ENCODE measurements at places on chromosomes 5 and 9.

DNA sequence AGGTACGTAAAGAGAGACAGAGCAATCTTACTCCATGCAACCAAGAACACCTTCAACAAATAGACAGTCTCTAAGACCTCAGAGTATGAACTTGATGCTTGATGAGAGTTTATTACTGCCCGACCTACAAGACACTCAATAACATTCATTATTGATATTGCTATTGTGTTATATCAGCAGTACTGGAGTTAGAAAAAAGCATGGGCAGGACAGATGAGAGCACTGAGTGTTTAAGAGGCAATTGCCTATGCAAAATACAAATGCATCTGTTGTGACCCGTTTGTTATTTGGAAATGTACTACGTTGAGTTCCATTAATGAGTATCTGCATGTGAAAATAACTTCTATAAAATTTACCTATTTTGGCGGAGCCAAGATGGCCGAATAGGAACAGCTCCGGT, 8.1 kb upstream of the MARCOL start:
- no peak for DNase-seq

- no peak for DNase-seq
Observed at GRCh38 chr5:174623433-174624019, 100.9 kb upstream of the MSX2 start.

- DNase-seq = no peak
Observed at GRCh38 chr9:123447934-123448646, 92.1 kb downstream of the CRB2 start.

GRCh38 chr5:124576848-124577409, 169.5 kb downstream of the ZNF608 start:
- peak; percentile 26 for DNase-seq

GRCh38 chr9:129201866-129202265, 23.8 kb upstream of the IER5L start:
- no peak for DNase-seq

GRCh38 chr5:137389042-137389441, 110.1 kb downstream of the SPOCK1 start:
- no peak for DNase-seq

GRCh38 chr5:44640945-44641456, 167.7 kb upstream of the MRPS30 start:
- DNase-seq = no peak

DNA sequence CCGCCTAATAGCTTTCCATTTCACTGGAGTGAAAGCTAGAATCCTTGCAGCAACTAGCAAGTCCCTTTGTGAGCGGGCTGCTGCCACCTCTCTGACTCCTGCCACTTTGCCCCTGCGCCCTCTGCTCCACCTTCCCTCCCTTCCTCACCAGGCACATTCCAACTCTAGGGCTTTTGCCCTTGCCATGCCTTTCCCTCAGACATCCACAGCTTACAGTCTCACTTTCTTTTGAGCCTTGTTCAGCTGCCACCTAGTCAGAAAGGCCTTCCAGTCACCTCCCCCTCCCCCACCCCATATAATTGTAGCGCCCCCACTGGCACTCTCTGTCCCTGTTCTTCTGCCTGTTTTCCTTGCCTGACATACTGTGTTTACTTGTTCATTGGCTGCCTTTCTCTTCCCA, 31.0 kb downstream of the CYSTM1 start:
- no peak for DNase-seq

DNA sequence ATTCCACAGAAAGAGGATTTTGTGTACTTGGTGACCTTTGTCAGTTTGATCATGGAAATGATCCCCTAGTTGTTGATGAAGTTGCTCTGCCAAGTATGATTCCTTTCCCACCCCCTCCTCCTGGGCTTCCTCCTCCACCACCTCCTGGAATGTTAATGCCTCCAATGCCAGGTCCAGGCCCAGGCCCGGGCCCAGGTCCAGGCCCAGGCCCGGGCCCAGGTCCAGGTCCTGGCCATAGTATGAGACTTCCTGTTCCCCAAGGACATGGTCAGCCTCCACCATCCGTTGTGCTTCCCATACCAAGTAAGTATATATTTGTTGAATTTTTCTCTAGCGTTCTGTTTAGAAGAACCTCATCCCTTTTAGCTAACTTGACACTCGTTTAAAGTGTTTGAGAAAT, 30.0 kb downstream of the RBM27 start:
- no peak for DNase-seq

DNA sequence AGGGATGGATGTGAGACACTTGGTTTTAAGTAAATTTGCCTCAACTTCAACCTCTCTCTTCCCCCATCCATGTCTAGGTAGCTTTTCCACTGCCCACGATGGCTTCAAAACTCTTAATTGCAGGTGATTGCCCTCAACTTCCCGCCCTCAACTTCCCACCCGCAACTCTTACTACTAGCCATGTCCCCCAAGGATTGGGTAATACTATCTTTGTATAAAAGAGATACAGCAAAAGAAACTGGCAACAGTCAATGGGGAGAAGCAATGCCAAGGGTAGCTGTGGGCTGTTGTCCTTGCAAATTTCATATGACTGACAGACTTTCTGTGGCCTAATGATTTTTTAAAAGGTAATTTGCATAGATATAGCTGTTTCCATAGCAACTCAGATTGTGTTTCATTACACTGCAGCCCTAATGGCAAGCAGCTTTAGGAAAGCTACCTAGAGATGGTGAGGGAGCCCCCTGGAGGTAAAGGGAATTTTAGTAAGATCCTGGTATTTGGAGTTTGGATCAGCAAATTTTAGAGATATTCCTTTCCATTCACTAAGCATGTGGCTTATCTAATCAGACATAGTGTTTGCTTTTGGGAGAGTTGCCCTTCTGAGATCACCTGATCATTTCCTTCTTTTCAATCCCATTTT, 421.5 kb upstream of the DAP start:
- DNase-seq = no peak

DNA sequence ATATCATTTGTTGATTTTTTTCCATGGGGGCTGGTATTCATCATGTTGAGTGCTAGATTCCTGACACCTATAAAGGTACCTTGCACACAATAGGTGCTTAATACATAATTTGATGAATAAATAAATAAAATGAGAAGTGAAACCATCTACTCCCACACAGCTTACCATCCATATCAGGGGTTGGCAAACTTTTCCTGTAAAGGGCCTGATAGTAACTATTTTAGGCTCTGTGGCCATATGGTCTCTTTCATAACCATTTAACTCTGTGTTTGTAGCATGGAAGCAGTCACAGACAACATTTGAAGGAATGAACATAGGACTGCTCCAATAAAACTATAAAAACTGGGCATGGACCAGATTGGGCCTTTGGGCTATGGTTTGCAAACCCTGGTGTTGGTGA, 100.3 kb downstream of the GCNT1 start:
- no peak for DNase-seq

DNA sequence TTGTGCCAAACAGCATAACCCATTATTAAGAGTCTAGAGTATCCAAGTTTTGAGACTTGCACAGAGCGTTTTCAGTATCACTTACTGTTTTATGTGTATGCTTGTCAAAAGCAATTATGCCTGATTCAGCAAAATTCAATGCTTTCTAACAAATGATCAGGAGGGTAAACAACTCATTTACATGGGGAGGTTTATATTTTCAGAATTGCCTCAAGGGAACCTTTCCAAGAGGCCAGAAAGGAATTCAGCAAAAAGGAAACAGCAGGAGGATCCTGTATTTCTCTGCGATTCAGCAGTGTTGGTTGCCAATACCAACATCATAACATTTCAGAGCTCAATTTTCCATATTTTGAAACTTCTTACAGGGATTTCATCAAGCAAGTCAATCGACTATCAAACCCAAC, 69.3 kb upstream of the DAB2 start:
- no peak for DNase-seq

- no peak for DNase-seq
Observed at GRCh38 chr9:87498811-87499360, 1.2 kb downstream of the DAPK1 start.

GRCh38 chr9:92607773-92608172, 62.2 kb downstream of the IPPK start:
- no peak for DNase-seq

GRCh38 chr5:141521244-141521781, 32.4 kb downstream of the PCDHGC5 start:
- DNase-seq = no peak

- no peak for DNase-seq
Observed at GRCh38 chr5:135313405-135313804, 85.6 kb downstream of the MACROH2A1 start.

DNA sequence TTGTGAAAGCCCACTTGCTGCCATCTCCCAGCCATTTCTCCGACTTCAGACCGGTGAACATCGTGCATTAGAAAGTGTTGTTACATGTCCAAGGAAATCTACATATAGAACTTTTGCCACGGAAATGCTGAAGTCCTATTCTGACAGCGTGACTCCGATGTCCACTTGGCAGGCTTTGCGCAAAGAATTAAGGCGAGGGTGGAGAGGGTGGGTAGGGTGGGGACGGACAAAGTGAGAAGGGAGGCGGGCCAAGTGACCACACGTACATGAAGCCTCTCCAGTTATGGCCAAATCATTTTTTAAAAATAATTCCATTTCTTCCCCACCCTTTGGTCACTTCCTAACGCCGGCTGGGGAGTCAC, 460 bp upstream of the ACO1 start:
- no peak for DNase-seq

Data from stimulated activated naive B cell treated with anti-CD40 and anti-IgM and Interleukin-4, amounts not matched to agents 10 μg/mL and 1 μg/mL and 100 μg/mL, for 72 hours (primary cell).